ENCODE measurements at places on chromosomes 7 and 10. TPM values are rescaled to one million over a fixed set of nuclear protein-coding genes. Genes with fewer than 3 reads are reported as not detected.

DNA sequence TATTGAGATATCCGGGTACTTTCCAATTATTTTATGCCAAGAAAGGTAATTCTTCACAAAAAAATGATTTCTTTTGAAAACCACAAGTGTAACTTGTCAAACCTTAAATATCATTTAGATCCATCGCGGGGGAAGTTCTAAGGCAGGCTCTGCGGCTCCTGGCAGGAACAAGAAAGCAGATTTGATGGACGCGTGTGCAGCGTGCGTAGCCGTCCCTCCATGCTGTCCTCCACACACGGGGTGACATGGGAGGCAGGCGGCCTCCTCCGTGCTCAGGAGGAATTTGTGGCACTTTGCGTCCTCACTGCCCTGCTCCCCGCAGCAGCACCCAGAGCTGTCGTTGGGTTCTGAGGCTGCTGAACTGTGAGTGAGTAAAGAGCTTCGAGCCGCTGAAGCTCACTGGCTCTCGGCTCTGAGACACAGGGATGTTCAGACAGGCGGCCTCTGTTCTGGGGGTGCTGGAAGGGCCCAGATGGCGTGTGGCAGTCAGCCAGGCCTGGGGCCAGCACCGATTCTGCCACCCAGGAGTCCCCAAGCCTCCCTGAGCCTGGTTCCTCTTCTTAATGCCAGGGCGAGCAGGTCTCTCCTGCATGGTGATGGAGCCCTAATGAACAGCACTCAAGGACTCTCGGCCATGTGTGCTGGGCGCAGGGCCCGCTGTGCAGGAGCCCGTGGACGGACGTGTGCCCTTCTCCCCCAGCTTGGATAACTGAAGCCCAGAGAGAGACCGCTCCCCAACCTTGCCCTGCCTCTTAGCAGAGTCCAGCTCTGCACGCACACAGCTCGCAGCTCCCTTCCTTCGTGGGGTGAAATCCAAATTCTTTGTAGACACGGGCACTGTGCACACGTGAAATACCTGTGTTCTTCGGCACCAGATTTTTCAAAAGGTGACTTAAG is 185.4 kb upstream of the SHH start:
- no peak for DNase-seq

DNA sequence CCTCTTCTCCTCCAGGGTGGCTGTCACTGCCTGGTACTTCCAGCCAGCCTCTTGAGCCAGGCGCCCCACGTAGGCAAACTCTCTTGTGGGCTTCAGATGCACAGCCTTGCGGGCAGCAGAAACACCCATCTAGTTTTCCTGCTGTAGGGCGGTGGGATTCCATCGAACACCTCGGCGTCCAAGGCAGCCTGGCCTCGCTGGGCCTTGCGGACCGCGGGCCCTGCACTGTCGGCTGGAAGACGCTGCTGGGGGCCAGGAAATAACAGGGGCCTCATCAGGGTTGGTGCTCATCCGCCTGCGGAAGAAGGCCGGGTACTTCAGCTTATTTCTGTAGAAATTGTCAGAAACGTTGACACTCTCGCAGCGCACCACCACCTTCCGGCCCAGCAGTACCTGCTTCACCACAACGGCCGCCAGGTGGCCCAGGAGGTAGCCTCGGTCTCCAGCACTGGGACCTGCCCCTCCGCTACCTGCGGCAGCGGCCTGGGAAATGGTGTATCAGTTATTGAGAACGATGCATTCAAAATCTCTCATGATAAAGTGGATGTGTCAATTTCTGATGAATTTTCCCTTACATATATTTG is 61.1 kb downstream of the WDFY4 start:
- no peak for DNase-seq

DNA sequence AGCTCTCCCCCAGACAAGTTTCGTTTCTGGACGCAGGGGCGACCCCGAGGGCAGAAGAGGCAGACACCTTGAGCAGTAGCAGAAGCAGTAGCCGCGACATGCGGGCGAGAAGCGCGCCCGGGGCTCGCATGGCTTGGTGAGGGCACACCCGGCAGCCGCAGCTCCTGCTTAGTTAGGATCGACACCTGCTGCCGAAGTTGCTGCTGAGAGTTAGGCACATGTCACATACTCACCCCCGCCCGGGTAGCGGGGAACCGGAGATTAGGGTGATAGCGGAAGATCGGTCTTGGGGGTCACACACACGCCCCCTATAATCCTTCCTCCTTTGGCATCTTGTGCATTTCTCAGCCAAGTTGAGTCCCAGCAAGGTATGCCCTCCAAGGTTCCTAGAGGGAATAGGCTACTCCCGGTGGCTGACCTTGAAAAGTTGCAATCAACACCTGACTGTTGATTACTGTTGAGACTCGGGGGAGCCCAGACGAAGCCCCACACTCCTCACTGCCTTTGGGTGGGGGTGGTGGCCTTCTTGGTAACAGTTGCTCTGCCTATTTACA is 668 bp downstream of the GPR37 start:
- DNase-seq = peak; percentile 15

Gene SLC26A5
- not detected for total RNA-seq

- DNase-seq = no peak
Measured at GRCh38 chr10:97200616-97201015, 14.9 kb upstream of the SLIT1 start.

Gene PNLIPRP1
- not detected for total RNA-seq

Gene PTPRZ1
- not detected for total RNA-seq

Gene HTRA1
- total RNA-seq = 109 TPM

DNA sequence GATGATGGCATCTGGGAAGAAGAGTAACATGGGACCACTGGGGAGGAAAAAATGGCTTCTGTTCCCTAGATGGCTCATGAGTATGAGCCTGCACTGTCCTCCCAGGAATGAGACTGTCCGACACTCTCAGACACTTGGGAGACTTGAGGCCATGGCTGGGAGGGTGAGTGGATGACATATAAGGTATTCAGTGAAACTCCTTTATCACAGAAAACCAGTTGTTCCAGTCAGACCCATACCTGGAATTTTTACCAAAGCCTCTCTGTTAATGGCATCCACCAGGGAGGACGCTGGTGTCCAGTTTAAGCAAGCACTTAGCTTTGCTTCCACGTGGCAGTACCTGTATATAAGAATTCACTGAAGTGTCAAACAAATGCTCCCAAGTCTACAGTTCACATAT is 116.7 kb upstream of the C10orf90 start:
- DNase-seq = no peak

Gene IDI2
- not detected for total RNA-seq

GRCh38 chr10:104472505-104472904 is 118.9 kb downstream of the CFAP58 start:
- no peak for DNase-seq

DNA sequence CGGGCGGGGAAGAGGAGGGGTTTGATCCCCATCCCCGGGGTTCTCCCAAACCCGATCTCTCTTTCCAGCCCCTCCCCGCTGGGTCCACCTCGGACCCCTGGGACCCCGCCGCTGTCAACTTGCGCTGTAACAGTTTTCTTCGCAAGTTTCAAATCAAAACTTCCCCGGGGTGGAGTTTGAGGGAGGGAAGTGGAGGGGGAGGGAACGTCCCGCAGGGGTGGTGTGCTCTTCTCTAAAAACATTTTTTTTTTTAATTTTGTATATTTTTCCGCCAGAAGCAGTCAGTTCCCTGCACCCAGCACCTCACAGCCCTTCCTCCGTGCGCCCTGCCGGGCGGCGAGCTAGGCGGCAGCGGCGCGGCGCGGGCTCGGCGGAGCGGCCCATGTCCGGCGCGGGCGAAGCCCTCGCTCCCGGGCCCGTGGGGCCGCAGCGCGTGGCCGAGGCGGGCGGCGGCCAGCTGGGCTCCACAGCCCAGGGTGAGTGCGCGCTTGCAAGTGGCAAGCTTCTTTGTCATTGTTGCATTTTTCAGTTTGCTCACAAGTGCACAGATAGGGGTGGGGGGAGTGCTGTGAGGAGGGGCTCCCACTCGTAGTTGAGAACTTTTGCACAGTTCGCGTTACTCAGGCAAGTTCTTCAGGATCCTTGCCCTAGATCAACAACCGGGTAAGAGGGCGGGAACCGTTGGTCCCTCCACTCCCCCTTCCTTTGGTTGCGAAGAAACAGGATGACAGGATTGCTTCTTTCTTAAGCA is 933 bp downstream of the MDFIC start:
- peak; percentile 89 for DNase-seq

GRCh38 chr10:61815496-61815895 is 86.0 kb upstream of the ARID5B start:
- DNase-seq = no peak

GRCh38 chr10:103640436-103641181 is 147.1 kb downstream of the NEURL1 start:
- DNase-seq = peak; percentile 43

Gene PTF1A
- total RNA-seq = not detected

GRCh38 chr10:87844837-87845623 is 18.3 kb downstream of the KLLN start:
- DNase-seq = peak; percentile 72

- no peak for DNase-seq
Measured at GRCh38 chr7:140674356-140674800, 1.6 kb downstream of the ADCK2 start.

DNA sequence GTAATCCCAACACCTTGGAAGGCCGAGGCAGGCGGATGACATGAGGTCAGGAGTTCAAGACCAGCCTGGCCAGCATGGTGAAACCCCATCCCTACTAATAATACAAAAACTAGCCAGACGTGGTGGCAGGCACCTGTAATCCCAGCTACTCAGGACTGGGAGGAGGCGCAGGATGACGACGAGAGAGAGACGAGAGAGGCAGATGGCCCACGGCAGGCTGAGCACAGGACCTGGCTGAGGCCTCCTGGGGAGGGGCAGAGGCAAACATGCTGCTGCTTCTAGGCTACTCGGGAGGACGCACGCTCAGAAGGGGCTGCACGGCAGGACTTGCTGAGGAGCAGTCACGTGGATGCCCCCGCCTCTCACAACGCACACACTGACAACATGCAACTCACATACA is 22.4 kb downstream of the DIP2C start:
- no peak for DNase-seq

Gene MYL10
- total RNA-seq = not detected

DNA sequence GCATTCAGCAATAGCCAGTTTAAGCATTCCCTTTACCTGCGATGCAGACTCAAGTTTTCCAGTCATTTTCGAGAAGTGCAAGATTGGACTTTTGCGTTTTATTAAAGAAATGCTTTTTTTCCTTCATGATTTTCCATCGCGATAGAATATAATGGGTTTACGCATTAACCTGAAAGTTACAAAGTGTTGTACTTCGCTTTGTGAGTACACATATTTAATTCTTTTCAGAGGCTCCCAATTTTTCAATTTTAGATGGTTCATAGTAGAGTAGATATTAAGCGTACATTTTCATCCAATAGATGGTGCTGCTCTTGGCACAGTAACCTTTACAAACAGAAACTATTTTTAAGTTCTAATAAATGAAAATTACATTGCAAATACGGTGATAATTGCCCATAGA is 1.3 kb downstream of the PTPRZ1 start:
- peak; percentile 7 for DNase-seq

- no peak for DNase-seq
Measured at GRCh38 chr10:8594176-8594575, 539.7 kb downstream of the GATA3 start.

- no peak for DNase-seq
Measured at GRCh38 chr10:43000651-43001426, 76.0 kb upstream of the RET start.

Gene ENO4
- under 0.01 TPM for total RNA-seq

Gene SUN3
- total RNA-seq = not detected

DNA sequence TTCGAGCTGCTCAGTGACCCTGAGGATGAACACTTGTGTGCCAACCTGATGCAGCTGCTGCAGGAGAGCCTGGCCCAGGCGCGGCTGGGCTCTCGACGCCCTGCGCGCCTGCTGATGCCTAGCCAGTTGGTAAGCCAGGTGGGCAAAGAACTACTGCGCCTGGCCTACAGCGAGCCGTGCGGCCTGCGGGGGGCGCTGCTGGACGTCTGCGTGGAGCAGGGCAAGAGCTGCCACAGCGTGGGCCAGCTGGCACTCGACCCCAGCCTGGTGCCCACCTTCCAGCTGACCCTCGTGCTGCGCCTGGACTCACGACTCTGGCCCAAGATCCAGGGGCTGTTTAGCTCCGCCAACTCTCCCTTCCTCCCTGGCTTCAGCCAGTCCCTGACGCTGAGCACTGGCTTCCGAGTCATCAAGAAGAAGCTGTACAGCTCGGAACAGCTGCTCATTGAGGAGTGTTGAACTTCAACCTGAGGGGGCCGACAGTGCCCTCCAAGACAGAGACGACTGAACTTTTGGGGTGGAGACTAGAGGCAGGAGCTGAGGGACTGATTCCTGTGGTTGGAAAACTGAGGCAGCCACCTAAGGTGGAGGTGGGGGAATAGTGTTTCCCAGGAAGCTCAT is 1.1 kb downstream of the DDIT4 start:
- peak; percentile 32 for DNase-seq

- no peak for DNase-seq
Measured at GRCh38 chr7:139692723-139693122, 85.1 kb downstream of the HIPK2 start.

DNA sequence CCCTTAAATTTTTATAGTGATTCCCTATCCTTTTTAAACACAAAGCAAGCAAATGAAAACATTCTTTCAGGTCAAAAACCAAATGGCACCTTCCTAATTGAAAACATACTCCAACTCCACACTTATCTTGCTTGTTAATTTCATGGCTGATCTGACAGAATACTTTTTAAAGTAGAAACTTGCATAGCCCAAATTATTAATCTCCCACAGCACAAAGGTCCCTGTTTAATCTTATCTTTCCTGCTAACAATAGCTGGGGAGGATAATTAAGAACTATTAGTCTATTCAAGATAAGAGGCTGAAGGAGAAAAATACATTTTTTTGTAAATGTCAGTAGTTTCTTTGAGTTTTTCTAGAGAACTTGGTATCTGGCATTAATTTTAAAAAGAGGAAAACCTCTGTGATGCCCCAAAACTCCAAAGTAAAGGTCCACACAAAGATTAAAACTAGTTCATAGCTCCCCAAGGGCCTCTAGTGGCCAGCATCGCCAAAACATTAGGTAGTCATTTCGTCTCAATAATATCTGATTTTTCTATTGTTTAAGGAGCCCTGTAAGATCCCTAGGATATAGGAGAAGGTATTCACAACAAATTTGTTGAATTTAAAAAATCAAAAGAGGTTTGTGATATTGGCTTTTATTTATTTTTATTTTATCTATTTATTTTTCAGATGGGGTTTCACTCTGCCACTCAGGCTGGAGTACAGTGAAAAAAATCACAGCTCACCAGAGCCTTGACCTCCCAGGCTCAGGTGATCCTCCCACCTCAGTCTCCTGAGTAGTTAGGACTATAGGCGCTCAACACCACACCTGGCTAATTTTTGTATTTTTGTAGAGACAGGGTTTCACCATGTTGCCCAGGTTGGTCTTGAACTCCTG is 14.7 kb downstream of the CDNF start:
- DNase-seq = peak; percentile 70

GRCh38 chr7:101265622-101266516 is 21.0 kb upstream of the FIS1 start:
- DNase-seq = no peak

DNA sequence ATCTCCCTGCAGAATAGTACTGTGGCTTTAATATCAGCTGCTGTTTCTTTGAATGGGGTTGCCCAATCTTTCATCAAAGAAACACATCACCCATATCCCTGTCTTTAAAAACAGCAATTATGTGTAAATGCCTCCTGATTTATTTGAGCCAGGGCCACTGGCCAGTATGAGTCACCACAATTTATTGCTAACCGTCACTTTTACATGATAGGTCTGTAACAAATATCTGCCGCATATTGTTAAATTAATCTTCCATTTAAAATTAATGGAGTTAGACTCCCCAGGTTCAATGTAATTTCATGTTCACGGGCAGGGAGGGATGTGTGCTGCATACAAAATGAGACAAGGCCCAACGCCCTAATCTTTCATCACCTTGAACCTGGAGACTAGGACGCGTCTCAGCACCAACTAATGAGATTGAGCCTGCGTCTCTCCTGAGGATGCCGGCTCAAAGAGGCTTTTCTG is 673.4 kb downstream of the AUTS2 start:
- peak; percentile 57 for DNase-seq
